ENCODE measurements at places on chromosomes 11 and 22.
A peak's percentile ranks its signal among the peaks of the same experiment; 100 is the strongest.

- H3K36me3 ChIP-seq = no peaks in the 10 kb centered on the region
- no peaks in the 10 kb centered on the region for H3K27me3 ChIP-seq
- peaks cover 2% of the 10 kb centered on the region for H3K4me1 ChIP-seq
- no peak overlapping the region for H3K4me3 ChIP-seq
- no peak overlapping the region for H3K27ac ChIP-seq
These were observed 12.0 kb upstream of the ANO3 start for GRCh38 chr11:26319906-26320305.

DNA sequence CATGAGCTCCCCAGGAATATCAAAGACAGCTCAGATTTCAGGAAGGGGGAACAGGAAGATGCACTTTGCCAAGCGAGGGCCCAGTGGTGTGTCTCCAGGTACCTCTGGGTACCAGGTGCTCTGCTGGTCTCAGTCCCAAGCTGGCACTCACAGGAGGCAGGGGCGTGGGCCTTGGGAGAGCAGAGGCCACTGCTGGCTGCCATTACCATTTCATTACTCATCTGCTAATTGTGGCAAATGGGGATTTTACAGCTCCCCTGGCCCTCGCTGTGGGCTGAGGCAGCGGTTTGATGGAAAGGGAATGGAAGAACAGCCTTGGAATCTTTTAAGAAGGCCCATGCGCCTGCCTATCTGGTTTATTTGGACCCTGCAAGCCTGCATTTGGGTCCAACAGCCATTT, 192.0 kb upstream of the NAV2 start:
- H3K27me3 ChIP-seq = peaks cover 3% of the 10 kb centered on the region
- H3K27ac ChIP-seq = no peak overlapping the region
- DNase-seq = no peak
- H3K4me3 ChIP-seq = no peak overlapping the region
- H3K4me1 ChIP-seq = peaks cover 6% of the 10 kb centered on the region

DNA sequence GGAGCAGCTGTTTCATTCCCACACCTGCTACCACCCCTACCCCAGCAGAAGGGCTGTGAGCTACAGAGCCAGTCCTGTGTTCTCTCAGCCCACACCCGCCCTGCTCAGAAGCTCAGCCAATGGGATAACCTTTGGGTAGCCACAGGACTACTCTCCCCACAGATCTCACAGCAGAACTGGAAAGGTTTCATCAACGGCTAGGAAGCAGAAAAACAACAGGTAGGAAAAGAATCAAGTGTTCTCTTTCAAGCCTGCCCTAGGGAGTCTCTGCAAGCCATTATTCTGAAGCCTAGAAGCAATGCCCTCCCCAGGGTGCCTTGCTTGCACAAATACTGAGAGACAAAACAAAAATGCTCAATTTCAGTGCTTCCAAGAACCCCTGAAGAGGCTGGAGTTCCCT, 77.2 kb downstream of the TMPRSS5 start:
- H3K4me3 ChIP-seq = no peak overlapping the region
- H3K27me3 ChIP-seq = no peaks in the 10 kb centered on the region
- no peaks in the 10 kb centered on the region for H3K36me3 ChIP-seq
- no peaks in the 10 kb centered on the region for H3K4me1 ChIP-seq
- H3K27ac ChIP-seq = no peak overlapping the region
- DNase-seq = no peak

GRCh38 chr22:20319041-20319744, 667 bp downstream of the DGCR6L start:
- H3K4me3 ChIP-seq = peak overlapping the region; percentile 74
- H3K36me3 ChIP-seq = no peaks in the 10 kb centered on the region
- H3K4me1 ChIP-seq = peaks cover 20% of the 10 kb centered on the region
- DNase-seq = no peak
- H3K27me3 ChIP-seq = no peaks in the 10 kb centered on the region

GRCh38 chr22:43164636-43165035, 13.3 kb downstream of the TSPO start:
- no peak overlapping the region for H3K27ac ChIP-seq
- H3K27me3 ChIP-seq = no peaks in the 10 kb centered on the region

GRCh38 chr11:3132271-3132781, 32.8 kb downstream of the OSBPL5 start:
- no peak overlapping the region for H3K4me3 ChIP-seq
- H3K4me1 ChIP-seq = no peaks in the 10 kb centered on the region
- H3K27me3 ChIP-seq = no peaks in the 10 kb centered on the region
- H3K36me3 ChIP-seq = no peaks in the 10 kb centered on the region
- no peak overlapping the region for H3K27ac ChIP-seq

DNA sequence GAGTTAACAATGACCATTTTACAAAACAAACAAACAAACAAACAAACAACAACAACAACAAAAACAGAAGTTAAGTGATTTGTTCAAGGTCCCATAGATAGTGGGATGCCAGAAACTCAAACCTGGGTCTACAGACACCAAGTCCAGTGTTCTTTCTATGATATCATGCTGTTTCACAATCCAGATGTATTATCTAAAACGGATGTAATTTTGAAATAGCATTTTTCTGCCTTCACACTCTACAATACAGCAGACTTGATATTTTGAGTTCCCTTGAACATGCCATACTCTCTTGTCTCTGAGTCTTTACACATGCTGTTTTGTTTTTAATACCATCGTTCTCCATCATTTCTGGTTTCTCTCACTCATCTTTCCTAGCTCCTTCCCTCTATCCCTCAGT, 104.5 kb downstream of the RELT start:
- H3K4me1 ChIP-seq = no peaks in the 10 kb centered on the region
- no peaks in the 10 kb centered on the region for H3K36me3 ChIP-seq
- DNase-seq = no peak

All from B cell (primary cell).